ENCODE measurements at places on chromosomes 7 and 10.

- no peak for DNase-seq
These were observed 9.8 kb downstream of the COBL start for GRCh38 chr7:51306761-51307160.

DNA sequence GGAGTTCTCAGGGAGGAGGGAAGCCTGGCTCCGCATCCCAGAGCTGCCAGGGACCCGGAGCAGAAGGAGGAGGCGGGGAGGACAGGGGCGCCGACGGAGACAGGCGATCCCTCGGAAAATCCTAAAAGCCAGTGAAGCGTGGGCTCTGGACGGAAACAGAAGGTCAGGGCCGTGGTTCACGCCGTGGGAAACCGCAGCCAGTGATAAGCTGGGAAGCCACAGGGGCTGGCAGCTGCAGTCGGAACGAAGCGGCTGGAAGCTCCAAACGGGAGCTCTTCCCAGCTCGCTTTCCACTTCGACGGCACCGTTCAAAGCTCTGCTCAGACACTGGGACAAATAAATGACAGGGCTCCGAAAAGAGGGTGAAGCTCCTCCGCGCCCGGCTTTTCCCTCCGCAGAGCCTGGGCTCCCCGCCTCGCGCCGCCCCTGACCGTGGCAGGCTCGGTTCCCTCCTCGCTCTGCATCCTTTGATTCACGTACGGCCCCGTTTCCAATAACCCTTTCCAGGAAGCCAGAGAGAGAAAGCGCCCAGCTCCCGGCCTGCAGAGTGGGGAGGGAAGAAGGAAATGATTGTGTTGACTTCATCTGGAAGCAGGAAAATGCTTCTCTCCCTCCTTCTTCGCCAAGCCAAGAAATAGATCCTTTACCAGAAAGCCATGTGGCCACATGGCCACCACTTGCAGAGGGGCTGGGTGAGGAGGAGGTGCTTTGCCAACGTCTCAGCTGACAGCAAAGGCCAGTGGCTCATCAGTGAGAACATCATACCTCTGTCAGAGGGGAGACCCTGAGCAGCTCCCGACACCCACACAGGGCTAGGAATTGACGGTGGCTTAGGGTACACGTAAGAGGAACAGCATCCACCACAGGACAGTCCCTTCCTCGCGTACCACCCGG is 57.4 kb downstream of the ADRB1 start:
- peak; percentile 68 for DNase-seq

- DNase-seq = no peak
These were observed 816 bp downstream of the TECPR1 start for GRCh38 chr7:98251231-98251600.

- no peak for DNase-seq
These were observed 23.7 kb downstream of the CREM start for GRCh38 chr10:35150308-35150707.

- no peak for DNase-seq
These were observed 29.1 kb downstream of the SPOCK2 start for GRCh38 chr10:72058989-72059842.

- DNase-seq = no peak
These were observed 96.4 kb upstream of the AOAH start for GRCh38 chr7:36820527-36821170.

Data from SW480 (cell line).